ENCODE measurements at places on chromosomes 16 and 17. TPM values are rescaled to one million over a fixed set of nuclear protein-coding genes. Genes with fewer than 3 reads are reported as not detected.

Gene CARD14
- not detected for total RNA-seq

Gene HOXB8
- not detected for total RNA-seq

DNA sequence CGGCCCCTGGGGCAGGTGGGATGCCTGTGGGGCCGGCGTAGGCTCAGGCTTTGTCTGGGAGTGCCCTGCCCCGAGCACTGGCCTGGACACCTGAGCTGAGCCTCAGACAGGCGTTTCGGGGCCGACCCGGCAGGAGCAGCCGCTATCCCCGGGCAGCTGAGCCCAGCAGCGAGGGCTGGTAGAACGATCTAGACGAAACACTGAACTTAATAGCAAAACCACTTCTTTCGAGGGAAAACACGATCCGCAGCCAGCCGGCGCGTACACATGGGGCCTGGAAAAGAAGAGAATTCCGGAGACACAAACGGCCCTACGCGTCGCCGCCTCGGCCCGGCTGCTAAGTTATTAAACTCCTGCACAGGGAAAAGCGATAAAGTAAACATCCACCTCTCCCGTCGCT, 22.0 kb upstream of the SSTR5 start:
- DNase-seq: no peak

GRCh38 chr17:82015311-82015971, 7.2 kb downstream of the CENPX start:
- peak; percentile 82 for DNase-seq

DNA sequence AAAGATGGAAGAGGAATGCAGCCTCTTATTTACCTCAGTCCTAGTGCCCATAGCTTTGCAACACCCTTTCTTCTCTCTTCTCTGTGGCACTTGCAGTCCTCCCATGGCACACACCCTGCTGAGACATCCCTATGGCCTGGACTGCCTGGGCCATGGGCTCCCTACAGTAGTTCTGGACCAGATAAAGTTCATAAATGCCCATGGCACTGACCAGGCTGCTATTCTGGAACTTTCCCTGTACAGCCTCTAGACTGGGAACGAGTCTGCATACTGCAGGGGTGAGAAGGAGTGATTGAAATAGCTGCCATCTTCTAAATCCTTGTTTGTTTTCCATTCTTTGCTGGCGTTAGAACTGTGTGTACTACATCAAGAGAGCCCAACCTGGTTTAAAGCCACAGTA, 24.5 kb upstream of the ADAM11 start:
- peak; percentile 66 for DNase-seq

DNA sequence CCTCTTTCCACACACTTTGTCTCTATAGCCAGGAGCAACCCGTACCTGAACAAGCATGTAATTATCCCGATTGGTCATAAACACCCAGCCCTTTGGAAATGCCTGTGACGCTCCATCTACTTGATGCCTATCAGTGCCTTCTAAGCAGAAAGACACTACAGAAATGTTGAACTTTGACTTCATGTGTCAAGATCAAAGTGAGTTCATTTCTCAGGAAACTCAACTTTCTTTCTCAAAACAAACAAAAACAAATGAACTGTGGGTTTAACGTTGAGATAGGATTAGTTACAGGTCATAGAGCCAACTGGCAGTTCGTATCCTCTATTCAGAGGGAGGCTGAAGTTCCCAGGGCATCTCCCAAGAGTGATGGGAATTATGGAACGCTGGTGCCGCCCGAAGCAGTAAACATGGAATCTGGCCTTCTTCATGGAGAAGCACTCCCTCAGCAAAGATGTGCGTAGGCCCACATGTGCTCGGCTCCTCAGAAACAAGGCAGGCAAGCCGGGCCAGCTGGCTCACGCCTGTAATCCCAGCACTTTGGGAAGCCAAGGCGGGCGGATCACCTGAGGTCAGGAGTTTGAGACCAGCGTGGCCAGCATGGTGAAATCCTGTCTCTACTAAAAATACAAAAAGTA, 9.5 kb downstream of the SLC6A4 start:
- DNase-seq: no peak

Measured in osteoblast (primary cell).